Pulmonary artery endothelial cell (primary cell): ENCODE measurements at places on chromosomes 2 and 18.

- no peak for DNase-seq
Observed at GRCh38 chr2:160199053-160199452, 1.0 kb downstream of the ITGB6 start.

DNA sequence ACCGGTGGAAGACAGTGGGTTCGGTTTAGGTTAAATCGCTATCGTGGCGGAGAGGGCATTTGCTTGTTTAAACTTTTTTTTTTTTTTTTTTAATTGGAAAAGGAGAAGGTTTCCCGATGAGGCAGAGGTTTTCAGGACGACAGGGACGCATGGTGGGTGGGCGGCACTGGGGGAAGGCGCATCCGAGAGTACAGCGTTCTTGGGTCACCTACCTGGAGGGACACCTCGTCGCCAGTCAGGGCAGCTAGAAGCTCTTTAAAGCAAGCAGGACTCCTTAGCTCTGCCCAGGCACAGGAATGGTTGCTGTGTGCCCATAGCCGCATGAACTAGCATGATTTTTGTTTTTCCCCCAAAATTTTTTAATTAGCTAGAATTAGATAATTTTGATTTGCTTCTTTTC, 437 bp downstream of the LDLRAD4 start:
- no peak for DNase-seq

- no peak for DNase-seq
Observed at GRCh38 chr2:68413466-68413865, 48.4 kb downstream of the PLEK start.

DNA sequence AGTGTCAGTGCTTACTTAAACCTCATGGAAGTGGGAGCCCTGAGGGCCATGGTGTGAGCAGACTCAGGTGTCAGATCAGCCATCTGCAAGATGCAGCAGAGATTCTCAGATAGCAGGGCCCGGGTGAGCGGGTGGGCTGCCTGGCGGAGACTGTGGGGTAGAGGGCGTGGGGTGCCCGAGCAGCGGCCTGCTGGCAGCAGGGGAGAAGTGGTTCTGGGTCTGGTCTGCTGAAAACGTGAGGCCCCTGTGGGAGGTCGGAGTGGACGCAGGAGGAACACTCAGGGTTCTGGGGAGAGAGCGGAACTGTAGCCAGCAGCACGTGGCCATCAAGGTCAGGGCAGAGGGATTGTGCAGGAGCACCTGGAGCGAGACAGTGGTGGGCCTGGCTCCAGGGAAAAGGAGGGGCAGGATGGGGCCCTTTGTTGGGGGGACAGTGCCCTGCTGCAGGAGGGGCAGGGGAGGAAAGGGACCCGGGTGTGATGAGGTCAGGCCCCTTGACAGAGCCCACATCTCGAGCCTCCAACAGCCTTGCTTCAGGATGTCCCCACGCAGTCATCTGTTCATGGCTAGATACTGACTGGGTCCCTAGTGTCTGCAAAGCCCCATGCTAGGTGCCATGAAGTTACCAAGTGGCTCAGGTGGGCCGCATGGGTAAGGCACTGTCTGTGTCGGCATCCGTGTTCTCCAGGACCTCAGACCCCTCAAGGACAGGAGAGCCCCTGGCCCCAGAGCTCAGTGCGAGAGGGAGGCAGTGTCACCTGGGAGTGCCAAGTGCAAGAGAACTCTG, 2.7 kb upstream of the ESPNL start:
- no peak for DNase-seq

GRCh38 chr2:199336546-199336945, 121.2 kb downstream of the SATB2 start:
- DNase-seq = no peak

DNA sequence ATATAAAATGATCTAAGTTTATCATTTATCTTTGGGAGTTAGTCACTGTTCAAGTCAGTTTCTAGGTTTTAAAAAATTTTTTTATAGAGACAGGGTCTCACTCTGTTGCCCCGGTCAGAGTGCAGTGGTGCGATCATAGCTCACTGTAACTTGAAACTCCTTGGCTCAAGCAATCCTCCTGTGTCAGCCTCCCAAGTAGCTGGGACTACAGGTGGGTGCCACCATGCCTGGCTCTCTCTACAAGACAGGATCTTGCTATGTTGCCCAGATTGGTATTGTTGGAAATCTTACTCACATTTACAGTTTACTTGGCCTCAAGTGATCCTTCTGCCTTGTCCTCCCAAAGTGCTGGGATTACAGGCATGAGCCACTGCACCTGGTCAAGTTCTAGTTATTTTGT, 74.5 kb downstream of the MIB1 start:
- no peak for DNase-seq

- no peak for DNase-seq
Observed at GRCh38 chr2:112665113-112665780, 19.5 kb downstream of the SLC20A1 start.

GRCh38 chr2:111143843-111144198, 23.1 kb downstream of the BCL2L11 start:
- DNase-seq = no peak

- no peak for DNase-seq
Observed at GRCh38 chr2:67213270-67213670, 183.9 kb upstream of the ETAA1 start.

DNA sequence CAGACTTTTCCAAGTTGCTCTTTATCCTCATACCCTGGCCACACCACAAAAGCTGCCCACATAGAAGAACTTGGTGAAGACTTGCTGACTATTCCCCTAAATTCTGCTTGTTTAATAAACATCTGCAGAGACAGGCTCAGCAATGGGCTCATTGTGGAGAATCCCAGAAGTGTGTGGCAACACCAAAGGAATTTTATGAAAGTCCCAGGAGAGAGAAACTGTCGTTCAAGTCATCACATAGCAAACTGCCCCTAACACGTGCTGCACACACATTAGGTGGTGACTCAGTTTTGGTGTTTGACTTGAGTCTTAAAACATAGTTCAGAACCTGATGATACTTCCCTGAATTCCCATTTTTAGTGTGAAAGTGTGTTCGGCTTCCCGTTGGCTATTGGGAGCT, 38.6 kb downstream of the CYP1B1 start:
- DNase-seq = no peak
